ENCODE measurements at places on chromosomes 1 and 21. TPM values are rescaled to one million over a fixed set of nuclear protein-coding genes. Genes with fewer than 3 reads are reported as not detected.

GRCh38 chr1:111204201-111204982 is 3.9 kb upstream of the DENND2D start:
- H3K4me3 ChIP-seq = peak overlapping the region; percentile 62
- H3K27ac ChIP-seq = no peak overlapping the region
- no peaks in the 10 kb centered on the region for H3K36me3 ChIP-seq
- peaks cover 55% of the 10 kb centered on the region for H3K27me3 ChIP-seq
- H3K4me1 ChIP-seq = peaks cover 26% of the 10 kb centered on the region

- no peaks in the 10 kb centered on the region for H3K36me3 ChIP-seq
- H3K4me1 ChIP-seq = no peaks in the 10 kb centered on the region
- H3K27me3 ChIP-seq = no peaks in the 10 kb centered on the region
- peak overlapping the region; percentile 62 for H3K27ac ChIP-seq
These were observed 56.9 kb downstream of the ODF2L start for GRCh38 chr1:86339014-86339812.

GRCh38 chr1:147493349-147493748 is 48.0 kb upstream of the BCL9 start:
- peaks cover 2% of the 10 kb centered on the region for H3K27me3 ChIP-seq
- no peak for DNase-seq
- no peak overlapping the region for H3K4me3 ChIP-seq
- H3K27ac ChIP-seq = no peak overlapping the region

DNA sequence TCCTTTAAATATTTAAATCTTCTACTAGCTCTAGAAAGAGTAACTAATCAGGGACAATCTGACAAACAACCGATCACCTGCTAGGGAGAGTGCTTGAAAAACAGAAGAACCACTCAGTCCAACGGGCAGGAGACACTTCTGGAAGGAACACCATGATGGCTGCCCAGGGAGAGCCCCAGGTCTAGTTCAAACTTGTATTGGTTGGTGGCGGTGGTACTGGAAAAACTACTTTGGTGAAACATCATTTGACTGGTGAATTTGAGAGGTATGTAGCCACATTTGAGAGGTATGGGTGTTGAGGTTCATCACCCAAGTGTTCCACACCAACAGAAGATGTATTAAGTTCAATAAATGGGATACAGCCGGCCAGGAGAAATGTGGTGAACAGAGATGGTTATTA is 4.8 kb upstream of the WDR47 start:
- no peak overlapping the region for H3K27ac ChIP-seq
- H3K27me3 ChIP-seq = no peaks in the 10 kb centered on the region
- DNase-seq = no peak

DNA sequence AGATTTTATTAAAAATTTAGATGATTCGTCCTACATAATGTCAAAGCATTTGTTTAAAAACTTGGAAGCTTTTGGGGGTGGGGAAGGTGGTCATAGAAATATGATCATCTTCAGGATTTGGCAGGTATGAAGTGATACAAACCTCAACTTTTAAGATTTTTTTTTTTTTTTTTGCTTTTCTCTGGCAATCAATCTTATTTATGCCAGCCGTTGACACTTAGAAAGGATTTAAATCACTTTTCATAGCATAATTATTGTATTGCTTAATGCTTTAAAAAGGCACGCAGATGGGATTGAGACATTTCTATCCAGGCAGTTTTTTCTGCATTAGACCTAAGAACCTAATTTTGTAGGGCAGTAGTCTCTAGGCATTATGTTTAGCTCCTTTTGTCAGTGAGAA is 19.7 kb downstream of the MRPS6 start:
- no peak overlapping the region for H3K4me3 ChIP-seq
- no peak for DNase-seq
- peaks cover 28% of the 10 kb centered on the region for H3K36me3 ChIP-seq
- H3K4me1 ChIP-seq = peaks cover 38% of the 10 kb centered on the region

The SLAMF7 gene
- not detected for total RNA-seq

The ZNF593OS gene
- total RNA-seq = not detected

The ABL2 gene
- total RNA-seq = 19.2 TPM

All from WTC11 (cell line).